ENCODE measurements at places on chromosomes 5 and 9.

- no peak for DNase-seq
Observed at GRCh38 chr5:1256776-1257175, 31.6 kb downstream of the SLC6A18 start.

- DNase-seq, result no peak
Observed at GRCh38 chr9:134171316-134172197, 7.2 kb upstream of the RNU6ATAC start.

DNA sequence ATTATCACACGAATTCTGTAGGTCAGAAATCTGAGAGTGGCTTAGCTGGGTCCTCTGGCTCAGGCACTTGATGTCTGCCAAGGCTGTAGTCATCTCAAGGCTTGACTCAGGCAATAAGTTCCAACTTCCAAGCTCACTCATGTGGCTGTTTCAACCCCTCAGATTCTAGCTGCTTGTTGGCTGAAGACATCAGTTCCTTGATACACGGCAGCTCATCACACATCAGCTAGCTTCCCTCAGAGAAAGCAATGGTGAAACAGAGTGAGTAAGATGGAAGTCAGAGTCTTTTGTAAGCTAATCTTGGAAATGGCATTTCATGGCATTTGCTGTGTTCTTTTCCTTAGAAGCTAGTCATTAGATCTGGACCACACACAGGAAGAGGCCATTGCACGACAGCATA, 204.2 kb upstream of the PTGER4 start:
- no peak for DNase-seq

DNA sequence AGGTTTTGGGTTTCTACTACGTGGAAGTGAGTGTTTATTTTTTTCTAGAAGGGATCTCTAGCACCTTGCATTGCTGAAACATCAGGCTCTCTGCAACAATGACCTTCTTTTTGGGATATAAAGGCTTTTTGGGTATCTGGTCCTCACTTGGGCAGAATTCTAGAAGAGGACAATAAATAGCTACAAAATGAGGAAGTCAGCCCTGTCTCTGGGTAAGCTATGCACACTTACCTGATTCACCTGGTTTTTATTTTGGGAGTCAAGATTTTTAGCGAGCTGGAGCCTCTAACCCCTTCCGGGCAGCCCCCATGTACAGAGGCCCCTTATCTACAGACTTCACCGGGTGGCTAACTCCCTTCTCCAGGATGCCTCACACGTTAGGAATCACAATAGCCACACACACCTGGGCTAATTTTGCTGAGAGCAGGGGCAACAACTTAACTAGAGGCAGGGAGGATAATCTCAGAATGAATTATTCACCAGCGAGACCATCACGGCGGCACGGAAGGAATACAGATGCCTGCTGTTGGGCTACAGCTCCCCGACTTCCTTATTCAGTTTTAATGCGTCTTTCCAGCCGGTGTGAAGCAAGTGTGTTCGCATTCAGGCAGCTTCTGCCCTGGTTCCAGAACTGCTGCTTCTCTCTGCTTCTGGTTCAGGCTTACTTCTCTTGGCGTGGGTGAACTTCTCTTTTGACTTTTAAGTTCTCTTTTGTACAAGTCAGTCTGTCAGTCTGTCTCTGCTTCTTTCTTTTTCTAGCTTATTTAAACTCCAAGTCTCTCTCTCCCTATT, 341.0 kb upstream of the PANK3 start:
- DNase-seq, result no peak
